ENCODE measurements at places on chromosomes 5 and 9.

GRCh38 chr5:181114284-181114843 lies 16.6 kb downstream of the OR2V1 start:
- DNase-seq, result no peak

DNA sequence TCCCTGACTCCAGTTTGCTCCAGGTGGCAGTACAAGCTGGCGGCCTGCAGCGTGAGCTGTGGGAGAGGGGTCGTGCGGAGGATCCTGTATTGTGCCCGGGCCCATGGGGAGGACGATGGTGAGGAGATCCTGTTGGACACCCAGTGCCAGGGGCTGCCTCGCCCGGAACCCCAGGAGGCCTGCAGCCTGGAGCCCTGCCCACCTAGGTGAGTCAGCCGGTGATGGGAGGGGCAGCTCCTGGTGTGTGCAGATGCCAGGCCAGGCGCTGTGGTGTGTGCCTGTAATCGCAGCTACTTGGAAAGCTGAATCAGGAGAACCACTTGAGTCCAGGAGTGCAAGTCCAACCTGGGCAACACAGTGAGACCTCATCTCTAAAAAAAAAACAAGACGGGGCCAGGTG lies 10.0 kb upstream of the CACFD1 start:
- no peak for DNase-seq

DNA sequence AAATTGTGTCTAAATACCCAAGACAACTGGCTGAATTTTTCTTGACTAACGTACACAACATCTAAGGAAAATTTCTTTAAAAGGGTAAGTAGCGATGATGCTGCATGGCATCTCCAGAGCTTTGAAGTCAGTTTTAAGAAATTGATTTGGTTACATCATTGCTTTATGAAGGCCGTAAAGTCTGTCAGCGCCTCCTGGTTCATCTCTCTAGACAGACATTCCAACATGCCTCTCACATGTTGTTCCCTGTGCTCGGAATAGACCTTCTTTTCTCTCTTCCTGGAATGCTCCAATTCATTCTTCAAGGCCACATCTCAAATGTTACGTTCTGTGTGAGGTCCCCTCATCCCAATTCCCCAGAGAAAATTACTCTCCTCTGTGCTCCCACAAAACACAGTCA lies 108.7 kb upstream of the SSBP2 start:
- DNase-seq, result no peak

- DNase-seq, result no peak
Measured at GRCh38 chr5:141199359-141200235, at the start of gene PCDHB11. PCDHB11 (plus strand) TSS chr5:141199627; CDS start chr5:141199775, 148 bp downstream.

Measured in islet precursor cell (in vitro differentiated cells).